ENCODE measurements at places on chromosomes 12 and 14. TPM values are rescaled to one million over a fixed set of nuclear protein-coding genes. Genes with fewer than 3 reads are reported as not detected.

Gene COA8
- 34.7 TPM for total RNA-seq

Gene MYF5
- not detected for total RNA-seq

Gene HSPA2
- 3.6 TPM for total RNA-seq

Gene SIX1
- 0.30 TPM for total RNA-seq

Gene TCL1B
- total RNA-seq, result not detected

Gene KRT2
- total RNA-seq, result not detected

Gene GALNT6
- 64.8 TPM for total RNA-seq

Gene TEDC1
- 31.2 TPM for total RNA-seq

Gene CDC42BPB
- 95.4 TPM for total RNA-seq

Gene KLRB1
- total RNA-seq, result not detected

Gene FIGNL2
- total RNA-seq, result 0.33 TPM

Gene CLEC14A
- 167 TPM for total RNA-seq

Gene RNASE3
- not detected for total RNA-seq

Gene SLC41A2
- total RNA-seq, result 16.6 TPM

Gene NOS1
- total RNA-seq, result not detected

Data from mammary microvascular endothelial cell (primary cell).